Right ventricle myocardium superior (tissue), 1 donor: ENCODE measurements at places on chromosomes 7 and 10.

DNA sequence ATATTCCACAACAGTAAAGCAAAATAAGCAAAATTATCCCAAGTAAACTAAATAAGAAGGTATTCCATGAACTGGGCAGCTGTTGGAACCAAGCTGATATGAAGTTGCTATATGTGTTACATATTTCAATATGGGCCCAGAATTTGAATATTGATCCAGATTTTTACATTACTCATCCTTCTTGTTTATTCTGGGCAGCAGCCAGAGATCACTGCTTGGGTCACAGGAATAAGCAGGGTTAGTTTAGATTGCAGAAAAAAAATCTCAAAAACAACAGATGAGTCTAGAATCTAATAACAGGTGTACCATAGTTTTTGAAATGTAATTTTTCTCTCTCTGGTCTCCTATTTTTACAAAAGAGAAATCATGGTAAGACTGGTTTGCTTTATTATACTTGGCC, 171.5 kb upstream of the NAMPT start:
- no peak for DNase-seq

- DNase-seq: no peak
These were observed 358.8 kb downstream of the CALN1 start for GRCh38 chr7:72053292-72053691.

DNA sequence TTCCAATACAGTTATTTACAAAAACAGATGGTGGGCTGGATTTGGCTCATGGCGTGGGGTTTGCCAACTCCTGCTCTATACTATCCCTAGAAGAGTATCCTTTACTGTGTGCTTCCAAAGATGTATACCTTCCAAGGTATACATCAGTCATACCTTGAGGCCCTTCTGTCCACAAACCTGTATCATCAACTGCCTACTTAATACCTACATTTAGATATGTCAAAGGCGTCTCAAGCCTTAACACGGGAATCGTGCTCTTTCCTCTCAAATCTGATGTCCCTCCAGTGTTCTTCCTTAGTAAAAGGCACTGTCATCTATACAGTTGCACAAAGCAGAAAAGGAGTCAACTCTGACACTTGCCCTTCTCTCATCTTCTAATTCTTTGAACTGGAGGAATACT, 36.9 kb downstream of the NAMPT start:
- no peak for DNase-seq

- DNase-seq: no peak
These were observed 1040.1 kb upstream of the LRRN3 start for GRCh38 chr7:110050785-110051184.

DNA sequence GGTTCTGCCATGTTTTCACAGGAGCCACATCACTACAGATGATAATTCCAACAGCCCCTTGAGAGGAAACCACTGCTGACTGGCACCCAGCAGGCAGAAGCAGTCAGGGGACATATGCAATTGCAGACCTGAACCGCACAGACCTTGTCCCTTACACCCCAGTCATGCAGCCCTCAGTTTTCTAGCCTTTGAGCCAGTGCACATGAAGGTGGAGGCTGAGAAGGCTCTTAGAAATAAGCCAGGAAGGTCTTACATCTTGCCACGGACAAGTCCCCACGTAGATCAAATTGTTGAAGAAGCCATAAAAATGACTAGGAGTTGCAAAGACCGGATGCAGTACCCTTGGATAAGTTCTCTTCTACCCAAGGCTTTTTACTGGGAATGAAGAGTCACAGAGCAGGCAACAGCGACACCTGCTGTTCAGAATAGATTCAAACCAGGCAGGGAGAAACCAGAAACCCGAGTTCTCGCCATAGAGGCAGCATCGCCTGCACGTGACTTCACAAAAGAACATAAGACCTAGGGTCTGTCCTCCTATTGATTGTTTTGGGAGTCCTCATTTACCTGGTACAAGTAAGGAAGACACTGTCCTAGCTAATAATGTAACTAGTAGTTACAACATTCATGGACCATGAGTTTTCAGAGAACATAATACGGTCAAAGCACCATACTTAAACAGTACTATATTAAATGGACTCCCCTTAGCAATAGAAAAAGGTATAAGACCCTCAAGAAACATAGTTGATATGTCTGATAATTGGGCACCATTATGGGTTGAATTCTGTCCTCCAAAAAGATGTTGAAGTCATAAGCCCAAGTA, 11.1 kb downstream of the STEAP1B start:
- DNase-seq: peak; percentile 48

GRCh38 chr10:119203006-119203405, 4.4 kb upstream of the GRK5 start:
- DNase-seq: no peak

DNA sequence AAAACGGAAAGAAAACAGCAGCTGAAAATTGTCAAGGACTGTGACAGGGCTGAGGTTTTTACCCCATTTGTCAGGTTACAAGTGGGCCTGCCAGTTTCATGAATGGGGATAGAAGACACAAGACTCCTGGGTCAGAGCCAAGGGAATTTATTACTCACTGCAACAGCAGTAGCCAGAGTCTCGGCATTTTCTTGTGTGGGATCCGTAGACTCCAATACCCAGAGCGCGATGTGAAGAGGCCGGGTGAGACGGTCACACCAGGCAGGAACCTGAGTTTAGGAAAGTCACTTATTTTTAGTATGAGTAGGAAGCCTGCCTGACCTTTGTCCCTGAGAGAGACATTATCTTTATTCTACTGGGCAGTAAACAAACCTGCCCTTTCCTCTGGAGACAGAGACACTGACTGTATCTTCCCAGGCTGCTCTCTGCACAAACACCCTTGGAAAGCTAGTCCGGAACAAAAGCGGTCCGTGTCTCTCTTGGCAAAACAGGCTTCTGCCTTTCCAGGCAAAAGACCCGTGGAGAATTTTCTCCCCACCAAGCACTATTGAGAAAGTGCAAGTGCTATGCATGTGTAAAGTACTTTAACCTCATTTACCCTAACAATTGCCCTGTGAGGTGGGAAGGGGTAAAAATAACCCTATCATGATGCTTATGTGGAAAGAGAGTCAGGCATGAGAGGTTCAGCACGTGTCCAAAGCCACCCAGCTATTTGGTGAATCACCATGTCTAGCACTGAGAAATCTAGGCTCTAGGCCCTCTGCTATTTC, 58.4 kb downstream of the JCAD start:
- no peak for DNase-seq

GRCh38 chr7:21346297-21346696, 81.6 kb upstream of the SP4 start:
- no peak for DNase-seq

DNA sequence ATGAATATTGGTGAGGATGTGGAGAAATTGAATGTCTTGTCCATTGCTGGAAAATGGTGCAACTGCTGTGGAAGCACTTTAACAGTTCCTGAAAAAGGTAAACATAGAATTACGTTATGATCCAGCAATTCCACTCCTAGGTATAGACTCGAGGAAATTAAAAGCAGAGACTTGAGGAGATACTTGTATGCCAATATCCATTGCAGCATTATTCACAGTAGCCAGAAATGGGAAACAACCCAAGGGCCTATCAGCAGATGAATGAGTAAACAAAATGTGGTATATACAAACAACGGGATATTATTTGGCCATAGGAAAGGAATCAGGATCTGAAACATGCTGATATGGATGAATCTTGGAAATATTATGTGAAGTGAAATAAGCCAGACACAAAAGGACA, 32.5 kb upstream of the MTURN start:
- DNase-seq: no peak

- no peak for DNase-seq
These were observed 136.0 kb upstream of the TCF7L2 start for GRCh38 chr10:112813866-112814591.

- no peak for DNase-seq
These were observed 1.5 kb downstream of the CARD11 start for GRCh38 chr7:3041986-3042675.

DNA sequence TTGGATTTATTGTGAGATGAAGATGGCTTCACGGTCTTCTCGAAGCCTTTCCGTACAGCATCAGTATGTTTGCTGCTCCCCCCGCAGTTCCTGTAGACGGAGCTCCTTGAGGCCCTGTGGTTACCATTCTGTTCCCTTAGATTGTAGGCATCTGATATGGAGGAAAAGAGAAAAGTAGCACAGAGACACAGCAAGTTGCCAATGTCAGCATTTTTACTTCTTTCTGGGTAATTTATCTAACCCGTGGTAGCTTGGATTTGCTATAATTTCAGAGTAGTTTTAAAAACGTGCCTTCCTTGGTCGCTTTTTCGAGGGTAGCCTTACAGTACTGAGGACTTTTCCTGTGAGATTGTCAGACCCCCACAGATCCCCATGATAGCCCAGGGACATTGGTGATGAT, 37.5 kb downstream of the WDR37 start:
- DNase-seq: no peak

- DNase-seq: no peak
These were observed 261.4 kb downstream of the RELN start for GRCh38 chr7:103727982-103728610.

DNA sequence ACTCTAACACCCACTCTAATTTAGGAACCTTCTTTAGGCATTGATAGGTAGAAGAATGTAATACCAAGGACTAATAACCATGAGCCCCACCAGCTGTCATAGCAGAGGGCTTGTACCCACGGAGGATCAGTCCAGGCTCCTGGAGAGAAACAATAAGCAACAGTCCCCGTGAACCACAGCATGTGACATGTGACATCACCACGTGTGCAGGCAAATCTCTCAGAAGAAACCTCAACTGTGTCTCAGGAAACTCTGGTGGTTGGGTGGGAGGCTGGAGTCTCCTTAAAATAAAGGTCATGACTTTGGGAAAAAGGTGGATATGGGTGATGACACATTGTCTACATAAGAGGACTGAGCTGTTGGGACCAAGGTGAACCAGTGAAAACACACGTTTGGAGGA, 653.9 kb upstream of the FOXK1 start:
- DNase-seq: no peak

GRCh38 chr7:140679186-140679585, 6.4 kb downstream of the ADCK2 start:
- no peak for DNase-seq

GRCh38 chr7:105876964-105877601, 684 bp upstream of the ATXN7L1 start:
- peak; percentile 49 for DNase-seq

DNA sequence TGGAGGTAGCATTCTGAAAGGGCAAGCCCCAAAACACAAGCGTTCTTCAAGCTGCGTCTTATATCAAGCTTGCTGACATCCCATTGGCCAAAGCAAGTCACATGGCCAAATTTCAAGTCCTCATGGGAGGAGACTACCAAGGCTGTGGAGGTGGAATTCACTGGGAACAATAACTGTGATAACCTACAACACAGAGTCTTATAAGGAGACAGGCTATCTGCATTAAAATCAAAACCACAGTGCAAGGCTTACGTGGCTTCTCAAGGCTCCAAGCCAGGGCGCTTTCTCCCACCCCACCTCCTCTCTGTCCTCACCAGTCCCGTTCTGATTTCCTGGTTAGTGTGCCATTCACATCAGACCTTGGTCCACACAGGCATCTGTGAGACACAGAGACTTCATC, 39.4 kb downstream of the ADRB1 start:
- DNase-seq: no peak

GRCh38 chr10:14904316-14904732, 25.7 kb downstream of the SUV39H2 start:
- DNase-seq: no peak

DNA sequence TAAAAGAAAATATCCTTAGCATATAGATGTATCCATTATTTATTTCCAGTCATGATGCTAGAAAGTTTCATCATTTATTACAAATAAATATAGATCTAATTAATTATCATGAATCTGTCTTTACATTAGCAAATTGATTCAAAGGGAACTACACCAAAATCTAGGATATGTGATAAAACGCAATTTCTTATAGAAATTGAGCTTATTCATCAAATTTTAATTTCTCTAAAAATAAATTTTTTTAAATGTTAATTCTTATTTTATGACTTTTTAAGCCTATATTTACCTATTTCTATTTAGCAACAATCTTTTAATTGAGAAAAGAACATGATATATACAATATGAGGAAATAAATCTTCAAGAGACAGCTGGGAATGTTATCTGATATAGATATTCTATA, 34.0 kb upstream of the ING3 start:
- DNase-seq: no peak

- no peak for DNase-seq
These were observed 57.2 kb downstream of the SLC16A12 start for GRCh38 chr10:89478085-89478738.

- no peak for DNase-seq
These were observed 43.7 kb downstream of the ALOX5 start for GRCh38 chr10:45417746-45418145.

DNA sequence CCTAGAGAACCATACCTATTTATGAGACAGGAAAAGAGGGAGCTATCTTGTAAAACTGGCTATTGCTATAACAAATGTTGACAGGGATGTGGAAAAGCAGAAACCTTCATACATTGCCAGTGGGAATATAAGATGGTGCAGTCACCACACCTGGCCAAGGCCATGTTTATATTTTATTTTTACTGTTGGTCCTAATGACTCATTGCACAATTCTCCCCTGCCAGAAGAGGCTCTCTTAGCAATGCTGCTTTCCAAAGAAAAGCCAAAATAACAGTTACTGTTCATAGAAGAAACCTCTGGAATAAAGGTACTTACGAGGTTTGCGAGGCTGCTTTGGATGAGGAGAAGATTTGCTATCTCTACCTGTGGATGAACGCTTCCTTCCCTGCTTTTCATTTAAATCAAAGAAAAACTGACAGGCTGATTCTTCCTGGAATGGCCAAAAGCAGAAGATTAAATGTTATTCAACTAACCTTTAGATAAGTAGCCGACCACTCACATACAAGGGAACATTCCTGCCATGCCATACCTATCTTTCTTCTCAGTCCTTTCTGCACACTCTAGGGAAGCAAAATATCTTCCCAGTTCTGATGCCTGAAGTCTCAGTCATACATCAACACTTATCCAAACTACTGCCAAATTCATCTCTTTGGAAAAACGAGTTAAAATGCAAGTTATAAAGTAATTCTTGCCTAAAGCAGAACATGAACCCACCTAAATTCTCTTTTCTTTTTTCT, 16.3 kb upstream of the CHUK start:
- DNase-seq: no peak

GRCh38 chr7:106203473-106203872, 81.3 kb downstream of the NAMPT start:
- no peak for DNase-seq

DNA sequence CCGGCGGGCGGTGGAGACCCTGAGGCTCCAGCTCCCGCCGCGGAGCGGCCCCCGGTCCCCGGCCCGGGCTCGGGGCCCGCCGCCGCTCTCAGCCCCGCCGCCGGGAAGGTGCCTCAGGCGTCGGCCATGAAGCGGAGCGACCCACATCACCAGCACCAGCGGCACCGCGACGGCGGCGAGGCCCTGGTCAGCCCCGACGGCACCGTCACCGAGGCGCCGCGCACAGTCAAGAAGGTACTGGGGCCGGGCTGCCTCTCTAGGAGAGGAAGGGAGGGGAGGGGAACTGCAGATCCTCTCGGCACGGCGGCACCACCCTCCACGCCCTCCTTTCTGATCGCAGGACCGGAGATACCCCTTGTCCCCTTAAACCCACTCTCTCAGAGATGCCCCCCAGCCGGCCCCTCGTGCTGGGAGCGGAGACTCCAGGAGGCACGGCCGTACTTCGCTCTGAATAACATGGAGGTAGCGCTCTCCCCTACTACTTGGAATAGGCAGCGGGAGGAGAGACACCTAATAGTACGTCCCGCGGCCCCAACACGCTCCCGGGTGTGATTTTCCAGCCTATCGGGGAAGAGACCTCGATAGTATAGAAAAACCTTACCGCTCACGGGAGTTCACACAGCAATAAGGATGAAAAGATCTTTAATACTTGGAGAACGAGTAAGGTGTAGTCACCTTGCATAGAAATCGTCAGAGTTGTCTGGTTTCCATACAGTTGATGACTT, 538 bp downstream of the AHCYL2 start:
- peak; percentile 71 for DNase-seq
